ENCODE measurements at places on chromosomes 2 and 18.

DNA sequence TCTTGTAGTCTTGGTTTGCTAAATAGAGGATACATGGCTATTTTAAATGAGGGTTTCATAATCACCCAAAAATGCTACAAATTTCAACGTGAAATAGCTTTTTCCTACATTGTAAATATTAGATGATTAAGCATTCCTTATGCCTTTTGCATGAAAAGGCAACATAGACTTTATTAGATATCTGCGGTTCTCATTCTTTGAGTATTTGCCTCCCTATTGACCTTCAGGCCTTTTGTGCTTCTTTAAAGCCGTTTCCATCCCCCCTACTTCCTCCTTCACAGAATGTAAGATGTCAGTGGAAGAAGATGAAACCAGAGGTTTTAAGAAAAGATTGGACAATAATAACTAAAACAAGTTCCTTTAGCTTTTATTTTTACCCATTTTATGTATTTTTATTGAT lies 144.1 kb downstream of the UBE2E3 start:
- DNase-seq = no peak

DNA sequence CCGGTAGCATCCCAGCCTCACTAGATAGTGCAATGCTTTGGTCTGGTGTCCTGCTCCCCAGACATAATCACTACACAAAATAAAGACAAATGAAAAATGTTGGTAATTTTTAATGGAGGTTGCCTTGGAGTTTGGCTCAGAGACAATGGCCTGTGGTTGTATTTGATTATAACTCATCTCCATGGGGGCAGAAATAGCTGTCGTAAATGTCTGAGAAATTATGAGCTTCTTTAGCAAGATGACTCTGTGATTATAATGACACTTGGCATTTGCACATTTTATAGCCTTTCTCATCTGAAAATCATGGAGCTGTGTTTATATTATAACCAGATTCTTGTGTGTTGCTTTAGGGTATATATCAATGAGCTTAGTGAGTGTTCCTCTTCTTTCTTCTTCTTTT lies 1779.7 kb upstream of the CELF4 start:
- no peak for DNase-seq

GRCh38 chr2:20675701-20676352 lies 8.9 kb downstream of the GDF7 start:
- peak; percentile 30 for DNase-seq

- DNase-seq = no peak
Observed at GRCh38 chr2:42802150-42802549, 9.8 kb upstream of the HAAO start.

- no peak for DNase-seq
Observed at GRCh38 chr2:60595953-60596352, 42.5 kb upstream of the BCL11A start.

DNA sequence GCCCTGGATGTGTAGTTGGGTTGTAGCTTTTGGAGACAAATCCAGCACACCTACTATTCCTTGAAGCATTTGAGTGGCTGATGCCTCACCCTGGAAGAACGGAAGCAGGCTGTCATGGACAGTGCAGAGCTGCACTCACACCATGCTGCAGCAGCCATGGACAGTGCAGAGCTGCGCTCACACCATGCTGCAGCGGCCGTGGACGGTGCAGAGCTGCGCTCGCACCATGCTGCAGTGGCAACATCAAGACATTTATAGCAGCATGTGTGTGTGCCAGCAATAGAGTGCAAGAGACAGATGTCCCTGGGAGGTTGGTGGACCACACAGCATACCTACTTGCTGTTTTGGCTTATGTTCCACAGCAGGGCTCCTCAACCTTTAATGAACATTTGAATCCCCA lies 30.6 kb downstream of the GNAL start:
- no peak for DNase-seq

- DNase-seq = no peak
Observed at GRCh38 chr2:40642237-40642636, 190.3 kb upstream of the SLC8A1 start.

- DNase-seq = no peak
Observed at GRCh38 chr18:11309172-11309571, 159.8 kb upstream of the PIEZO2 start.

DNA sequence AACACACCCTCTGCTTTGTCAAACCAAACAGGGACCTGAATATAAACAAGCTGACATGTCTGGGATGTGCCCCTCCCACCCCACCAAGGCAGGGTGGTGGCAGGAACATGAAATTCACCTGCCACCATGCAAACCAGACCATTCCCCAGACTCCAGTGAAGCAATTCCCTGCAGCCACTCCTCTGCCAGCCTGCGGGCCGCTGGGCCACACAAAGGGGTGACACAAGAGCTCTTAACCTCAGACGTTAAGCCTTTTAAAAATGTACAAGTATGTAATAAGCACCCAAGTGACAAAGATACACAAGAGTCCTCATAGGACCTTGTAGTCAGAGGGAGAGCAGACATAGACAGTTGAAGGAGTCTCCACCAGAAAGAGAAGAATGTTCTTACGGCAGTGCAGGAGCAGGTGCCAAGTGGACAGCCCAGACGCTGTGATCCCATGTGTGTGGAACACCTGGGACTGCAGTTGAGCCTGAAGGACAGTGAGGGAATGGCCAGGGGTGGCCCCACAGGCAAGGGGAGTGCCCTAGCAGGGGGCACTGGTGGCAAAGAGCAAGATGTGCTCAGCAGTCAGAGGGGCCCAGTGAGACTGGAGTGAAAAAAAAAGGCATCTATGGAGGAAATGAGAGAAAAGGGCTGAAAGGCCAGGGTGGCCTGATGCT lies 36.9 kb downstream of the CRACDL start:
- DNase-seq = no peak

- no peak for DNase-seq
Observed at GRCh38 chr2:211487733-211488132, 931.3 kb downstream of the CPS1 start.

- no peak for DNase-seq
Observed at GRCh38 chr2:66534461-66534860, 99.5 kb downstream of the MEIS1 start.

GRCh38 chr18:475202-476031 lies 25.1 kb downstream of the COLEC12 start:
- no peak for DNase-seq

GRCh38 chr2:203550266-203550665 lies 15.2 kb upstream of the RAPH1 start:
- no peak for DNase-seq

DNA sequence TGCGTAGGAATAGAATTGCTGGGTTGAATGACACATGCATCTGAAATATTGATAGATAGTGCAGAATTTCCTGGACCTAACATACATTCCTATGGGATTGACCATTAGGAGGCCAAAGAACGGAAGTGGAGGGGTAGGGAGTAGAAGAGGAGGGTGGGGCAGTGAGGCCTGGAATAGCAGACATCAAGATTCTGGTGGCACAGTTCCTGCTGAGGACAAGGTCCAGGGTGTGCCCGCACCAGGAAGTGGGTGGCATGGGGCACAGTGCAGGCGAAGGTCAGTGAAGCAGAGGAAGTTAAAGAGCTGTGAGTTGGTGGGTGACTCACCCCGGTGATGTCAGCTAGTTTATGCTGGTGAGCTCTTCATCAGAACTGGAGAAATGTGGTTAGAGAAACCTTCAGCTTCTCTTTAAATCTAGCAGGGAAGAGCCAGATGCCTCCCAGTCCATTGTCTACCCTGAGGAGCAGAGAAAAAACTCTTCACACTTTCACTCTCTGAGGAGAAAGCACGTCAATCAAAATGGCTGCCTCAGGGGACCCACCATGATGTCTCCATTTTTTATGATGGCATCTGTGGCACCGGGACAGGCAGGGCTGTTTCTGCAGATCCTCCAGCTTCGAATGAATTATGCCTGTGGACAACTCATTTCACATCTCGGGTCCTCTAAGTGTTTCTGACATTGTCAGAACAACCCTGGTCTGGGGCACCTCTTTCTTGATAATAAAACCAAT lies 55.9 kb upstream of the CTLA4 start:
- DNase-seq = peak; percentile 80

DNA sequence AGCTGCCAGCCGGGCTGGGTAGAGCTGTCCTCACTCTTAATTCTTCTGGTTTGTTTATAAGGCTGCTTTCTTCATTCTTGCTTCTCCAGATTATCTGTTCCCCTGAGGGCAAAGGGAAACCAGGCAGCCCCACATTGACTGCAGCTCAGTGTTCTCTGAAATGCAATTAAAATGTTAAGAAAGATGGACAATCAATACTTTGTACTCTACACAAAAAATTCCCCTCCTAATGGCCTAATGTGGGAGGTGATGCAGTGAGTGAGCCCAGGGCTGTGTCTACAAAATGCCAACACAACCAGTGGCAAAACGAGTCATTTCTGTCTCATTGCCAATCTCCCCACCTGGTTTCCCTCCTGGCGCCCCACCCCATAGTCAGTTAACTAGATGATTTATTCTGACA lies 541.7 kb upstream of the RAB6C start:
- DNase-seq = no peak

- no peak for DNase-seq
Observed at GRCh38 chr2:80167284-80167808, 137.2 kb downstream of the LRRTM1 start.

GRCh38 chr2:16174693-16175045 lies 234.3 kb downstream of the MYCN start:
- DNase-seq = no peak

- DNase-seq = no peak
Observed at GRCh38 chr2:9771481-9772017, 71.7 kb upstream of the TAF1B start.

- no peak for DNase-seq
Observed at GRCh38 chr2:119421304-119421703, 10.3 kb upstream of the TMEM37 start.

GRCh38 chr2:209382775-209383174 lies 41.1 kb upstream of the MAP2 start:
- DNase-seq = no peak

DNA sequence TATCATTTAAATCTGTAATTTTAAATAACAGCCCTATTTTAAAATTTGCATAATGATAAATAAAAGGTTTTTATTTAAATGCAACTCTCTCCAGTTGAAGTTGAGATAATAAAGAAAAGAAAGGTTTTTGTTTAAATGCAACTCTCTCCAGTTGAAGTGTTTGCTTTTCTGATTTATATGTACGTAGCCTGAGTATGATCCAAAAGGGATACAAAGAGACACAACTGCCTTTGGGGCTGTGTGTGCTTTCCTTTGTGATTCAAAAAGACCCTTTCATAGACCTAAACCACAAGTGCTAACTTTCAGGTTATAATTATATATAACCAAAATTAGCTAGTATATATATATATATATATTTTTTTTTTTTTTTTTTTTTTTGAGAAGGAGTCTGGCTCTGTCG lies 76.2 kb upstream of the MFF start:
- DNase-seq = no peak
